ENCODE measurements at places on chromosomes 7 and 10.

DNA sequence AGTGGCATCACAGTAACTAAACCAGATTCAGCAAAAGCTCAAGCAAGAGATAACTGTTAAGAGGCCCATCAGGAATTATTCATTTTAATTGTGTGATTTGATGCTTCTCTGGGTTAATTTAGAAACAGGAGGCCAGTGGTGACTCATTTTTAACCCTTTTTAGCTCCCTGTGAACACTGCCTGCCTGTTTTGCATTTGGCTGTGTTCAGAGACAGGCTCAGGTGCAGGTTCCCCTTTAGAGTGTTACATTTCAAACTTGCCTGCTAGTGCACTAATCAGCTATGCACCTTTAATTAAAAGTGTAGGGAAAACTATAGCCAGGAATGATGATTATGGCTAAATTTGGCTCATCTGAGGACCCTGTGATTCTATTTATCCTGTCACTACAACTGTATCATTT is 6.5 kb downstream of the STAMBPL1 start:
- no peak for DNase-seq

DNA sequence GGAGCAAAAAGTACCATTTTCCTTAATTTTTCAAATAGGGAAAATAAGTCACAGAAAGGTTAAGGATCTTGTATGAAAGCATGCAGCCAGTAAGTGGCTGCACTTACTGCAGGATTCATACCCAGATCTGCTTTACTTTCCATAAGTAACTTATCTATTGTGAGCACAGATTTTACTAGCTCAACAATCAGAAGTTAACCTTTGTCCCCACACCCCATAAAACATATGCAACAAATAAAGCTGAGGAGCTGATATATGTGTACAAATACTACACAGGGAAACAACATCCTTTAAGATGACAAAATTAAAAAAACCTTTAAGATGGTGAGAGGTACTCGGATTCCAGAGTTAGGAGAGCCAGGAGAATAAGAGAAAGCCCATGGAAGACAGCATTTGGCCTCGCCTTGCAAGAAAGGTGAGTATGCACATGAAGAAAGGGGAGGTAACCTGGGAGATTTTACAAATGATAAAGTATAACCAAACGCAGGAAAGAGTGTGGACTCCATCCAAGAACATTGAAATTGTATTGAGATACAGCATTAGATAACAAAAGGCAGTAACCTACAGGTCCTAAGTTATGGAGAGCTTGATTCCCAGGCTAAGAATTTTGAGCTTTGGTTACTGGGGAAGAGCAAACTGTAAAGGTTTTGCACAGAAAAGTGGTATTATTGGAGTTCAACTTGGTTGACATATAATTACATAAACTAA is 87.1 kb downstream of the ITGB8 start:
- DNase-seq = no peak

DNA sequence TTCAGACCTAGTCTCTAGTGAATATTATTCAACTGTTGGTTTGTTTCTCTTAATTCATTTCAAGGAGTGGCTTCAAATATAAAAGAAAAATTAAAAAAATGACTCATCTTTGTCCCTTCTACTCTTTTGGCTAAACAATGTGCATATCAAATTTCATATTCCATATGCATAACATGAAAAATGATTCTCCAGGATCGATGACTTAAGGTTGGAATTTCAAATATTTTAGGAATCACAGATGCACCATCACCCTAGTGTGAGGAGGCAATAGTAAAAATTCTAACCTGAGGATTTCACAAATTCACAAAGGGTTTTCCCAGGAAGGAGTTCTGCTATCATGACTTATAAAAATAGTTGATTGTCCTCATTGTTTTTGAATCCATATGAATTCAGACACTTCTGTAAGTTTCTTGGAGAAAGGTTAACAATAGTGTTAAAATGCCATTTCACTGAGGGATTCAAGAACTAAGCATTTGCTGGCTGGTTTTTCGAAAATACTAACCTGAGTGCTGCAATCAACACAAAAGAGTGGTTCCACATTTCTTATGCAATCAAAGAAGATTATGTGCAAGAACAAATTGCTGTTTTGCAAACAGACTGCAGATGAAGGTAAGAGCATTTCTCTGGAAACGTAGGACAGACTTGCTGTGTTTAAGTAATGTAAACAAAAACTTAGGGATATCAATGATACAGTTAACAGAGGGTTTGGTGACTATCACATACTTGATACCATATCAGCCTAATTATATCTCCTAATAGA is 547.5 kb upstream of the LRRTM3 start:
- no peak for DNase-seq

GRCh38 chr10:66151346-66151745 is 774.5 kb upstream of the LRRTM3 start:
- DNase-seq = no peak

DNA sequence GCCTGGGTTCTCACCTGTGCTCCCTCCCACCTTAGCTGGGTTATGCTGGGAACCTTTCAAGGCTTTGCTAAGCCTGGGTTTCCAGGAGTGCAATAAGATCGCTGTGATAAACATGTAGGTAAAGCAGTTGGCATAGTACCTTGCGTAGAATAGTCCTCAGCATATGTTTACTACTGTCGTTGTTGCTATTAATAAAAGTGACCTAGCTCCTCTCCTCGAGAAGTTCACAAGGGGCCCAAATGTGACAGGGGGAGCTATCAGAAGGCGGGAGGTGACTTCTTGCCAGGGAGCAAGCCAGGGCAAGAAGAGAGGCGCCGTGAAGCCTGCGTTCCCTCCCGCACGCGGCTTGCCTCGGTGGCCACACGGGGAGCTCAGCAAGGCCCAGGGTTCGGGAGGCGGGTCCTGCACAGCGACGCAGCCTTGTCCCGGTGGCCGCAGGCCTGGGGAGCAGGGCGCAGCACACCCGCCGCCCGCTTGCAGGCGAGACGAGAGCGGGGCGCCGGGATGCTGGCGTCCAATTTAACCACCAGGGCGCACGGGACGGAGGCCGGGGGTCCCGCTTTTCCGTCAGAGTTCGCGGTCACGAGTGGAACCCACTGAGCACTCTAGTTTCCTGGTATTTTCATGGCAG is 106.2 kb downstream of the SNX10 start:
- no peak for DNase-seq

GRCh38 chr7:46685051-46685450 is 764.0 kb upstream of the IGFBP3 start:
- no peak for DNase-seq

DNA sequence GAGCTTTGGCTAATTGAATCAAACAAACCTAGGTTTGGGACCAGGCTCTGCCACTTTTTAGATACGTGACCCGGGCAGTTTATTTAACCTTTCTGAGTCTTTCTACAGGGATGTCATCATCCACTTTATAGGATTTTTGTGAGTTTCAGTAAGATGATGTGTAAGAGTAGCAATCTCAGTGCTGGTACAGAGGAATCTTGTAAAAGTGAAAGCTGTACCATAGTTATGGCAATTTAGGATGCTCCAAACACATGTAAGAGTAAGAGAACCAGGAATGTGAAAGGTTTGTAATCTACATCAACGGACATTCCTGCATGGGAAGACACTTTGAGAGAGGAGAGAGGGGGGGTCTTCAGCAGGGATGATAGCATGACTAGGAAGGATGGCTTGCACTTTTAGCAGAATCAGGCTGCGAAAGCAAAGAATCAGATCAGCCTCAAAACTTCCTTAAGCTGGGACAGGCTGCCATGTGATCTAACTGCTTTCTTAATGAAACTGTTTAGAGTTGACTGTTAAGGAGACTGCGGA is 968 bp downstream of the NOLC1 start:
- DNase-seq = no peak

DNA sequence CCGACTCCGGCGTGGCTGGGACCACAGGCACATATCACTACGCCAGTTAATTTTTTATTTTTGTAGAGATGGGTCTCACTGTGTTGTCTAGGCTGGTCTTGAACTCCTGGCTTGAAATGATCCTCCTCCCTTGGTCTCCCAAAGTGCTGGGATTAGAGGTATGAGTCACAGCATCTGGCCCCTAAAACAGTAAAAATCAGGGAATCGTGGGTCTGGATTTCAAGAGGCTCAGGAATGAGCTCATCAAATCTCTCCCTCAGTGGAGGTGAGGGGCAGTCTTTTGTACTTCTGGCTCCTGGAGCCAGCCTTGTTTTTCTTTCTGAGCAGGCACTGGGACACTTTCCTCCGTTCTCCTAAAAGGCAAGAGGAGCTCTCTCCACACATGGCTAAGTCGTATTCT is 32.1 kb upstream of the RHEB start:
- DNase-seq = no peak

- no peak for DNase-seq
These were observed 13.7 kb upstream of the TFAM start for GRCh38 chr10:58371473-58371872.

DNA sequence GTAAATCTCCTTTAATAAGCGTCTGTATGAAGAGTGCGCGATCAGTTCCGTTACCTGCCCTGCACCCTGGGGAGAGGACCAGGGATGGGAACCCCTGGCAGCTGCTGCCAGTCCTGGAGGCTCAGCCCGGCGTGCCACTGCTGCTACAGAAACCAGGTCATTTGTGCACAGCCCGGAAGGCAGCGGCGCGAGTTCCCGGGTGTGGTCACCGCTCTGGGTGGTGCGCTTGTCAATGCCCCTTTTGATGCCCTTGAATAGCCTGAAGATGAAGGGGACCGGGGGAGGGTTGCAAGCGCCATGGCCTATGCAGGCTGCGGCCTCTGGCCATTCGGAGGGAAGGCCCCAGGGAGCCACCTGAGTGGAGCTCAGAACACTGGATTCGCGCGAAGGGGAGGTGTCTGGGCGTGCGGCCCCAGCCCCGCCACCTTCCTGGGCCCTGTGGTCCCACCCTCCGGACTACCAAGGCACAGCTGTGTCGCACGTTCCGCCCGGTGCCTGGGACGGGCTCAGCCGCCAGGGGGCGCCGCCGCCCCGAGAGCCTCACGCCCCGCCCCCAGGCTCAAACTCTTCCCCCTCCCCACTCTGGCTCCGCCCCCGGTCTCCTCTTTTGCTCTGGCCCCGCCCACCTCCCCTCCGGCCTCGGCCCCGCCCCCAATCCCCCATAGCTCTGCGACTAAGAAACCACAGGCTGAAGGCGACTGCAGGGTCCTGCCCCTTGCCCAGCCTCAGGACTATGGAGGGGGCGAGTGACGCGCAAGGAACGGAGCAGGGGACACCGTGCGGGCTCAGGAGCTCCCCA is 16.5 kb downstream of the AP5Z1 start:
- peak; percentile 2 for DNase-seq

DNA sequence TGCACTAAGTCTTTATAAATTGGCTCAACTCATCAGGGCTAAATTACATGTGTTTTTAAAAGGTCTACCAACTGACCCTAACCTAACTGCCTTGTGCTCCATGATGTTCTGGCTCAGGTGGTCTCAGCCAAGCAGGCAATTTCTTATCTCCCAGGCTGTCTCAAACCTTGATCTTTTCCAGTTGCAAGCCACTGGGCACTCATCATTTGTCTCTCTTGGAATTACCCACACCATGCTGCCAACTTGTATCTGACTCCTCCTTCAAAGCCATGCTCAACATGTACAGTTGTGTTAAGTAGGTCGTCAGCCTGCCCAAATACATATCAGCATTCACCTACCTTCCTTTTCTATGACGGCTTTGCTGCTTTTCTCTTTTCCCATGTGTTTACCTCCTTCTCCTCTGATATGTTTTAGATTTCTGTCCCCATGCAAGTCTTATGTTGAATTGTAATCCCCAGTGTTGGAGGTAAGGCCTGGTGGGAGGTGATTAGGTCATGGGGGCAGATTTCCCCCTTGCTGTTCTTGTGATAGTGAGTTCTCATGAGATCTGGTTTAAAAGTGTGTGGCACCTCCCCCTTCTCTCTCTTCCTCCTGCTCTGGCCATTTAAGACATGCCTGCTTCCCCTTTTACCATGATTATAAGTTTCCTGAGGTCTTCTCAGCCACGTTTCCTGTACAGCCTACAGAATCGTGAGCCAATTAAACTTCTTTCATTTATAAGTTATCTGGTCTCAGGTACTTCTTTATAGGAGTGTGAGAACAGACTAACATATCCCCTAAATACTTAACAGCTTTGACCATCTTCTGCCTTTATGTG is 130.0 kb downstream of the ELAPOR2 start:
- no peak for DNase-seq

- no peak for DNase-seq
These were observed 15.6 kb downstream of the KLHL7 start for GRCh38 chr7:23121165-23121564.

DNA sequence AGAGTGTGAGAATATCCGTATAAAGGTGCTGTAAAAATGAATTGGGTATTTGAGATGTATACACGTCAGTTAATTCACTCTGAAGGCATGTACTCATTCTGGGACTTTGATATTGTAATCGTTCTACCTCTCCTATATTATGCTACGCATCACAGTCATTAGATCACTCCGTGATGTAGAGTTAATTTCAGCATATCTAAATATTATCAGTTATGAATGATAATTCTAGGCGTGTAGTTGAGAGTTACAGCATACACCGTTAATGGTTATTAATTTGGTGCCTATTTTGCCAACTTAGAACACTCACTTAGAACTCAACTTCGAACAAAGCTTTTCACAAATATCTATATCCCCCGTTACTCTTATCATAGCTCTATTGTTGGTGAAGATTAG is 477 bp upstream of the MCU start:
- DNase-seq = no peak

DNA sequence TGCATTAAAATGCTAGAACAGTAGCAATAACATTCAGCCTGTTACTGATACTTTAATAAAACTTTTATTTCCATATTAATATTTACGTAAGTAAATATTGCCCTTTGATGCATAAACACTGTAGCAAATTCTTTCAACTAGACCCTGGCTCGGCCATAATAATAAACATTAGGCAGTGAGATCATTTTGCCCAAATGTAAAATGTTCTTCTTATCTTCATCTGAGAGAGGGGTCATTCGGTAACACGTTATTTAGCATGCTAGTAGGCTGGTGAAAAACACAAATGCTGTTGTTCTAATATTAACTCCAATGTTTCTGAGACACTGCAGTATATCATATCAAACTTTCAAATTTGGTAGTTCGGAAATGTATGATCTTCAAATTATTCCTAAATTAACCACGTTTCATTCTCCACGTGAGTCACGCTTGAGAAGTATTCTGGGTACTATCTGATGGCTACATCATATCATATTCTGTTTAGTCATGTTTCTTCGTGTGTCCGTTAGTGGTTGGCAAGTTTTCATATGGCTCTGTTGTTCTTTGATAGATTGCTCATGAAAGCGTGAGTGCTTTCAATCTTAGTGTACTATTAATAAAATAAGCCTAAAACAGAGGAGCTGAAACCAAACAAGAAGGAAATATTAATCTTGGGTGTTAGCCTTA is 145.8 kb downstream of the NSUN6 start:
- no peak for DNase-seq

GRCh38 chr7:93048136-93048930 is 69.4 kb downstream of the SAMD9 start:
- no peak for DNase-seq

GRCh38 chr10:73096041-73096448 is 621 bp downstream of the P4HA1 start:
- DNase-seq = peak; percentile 41

All from kidney glomerular epithelial cell (primary cell).